Retinal pigment epithelial cell (primary cell): ENCODE measurements at places on chromosomes 1 and 21.
A peak's percentile ranks its signal among the peaks of the same experiment; 100 is the strongest.

GRCh38 chr1:115059316-115059715 lies 29.7 kb downstream of the TSHB start:
- no peak for DNase-seq

DNA sequence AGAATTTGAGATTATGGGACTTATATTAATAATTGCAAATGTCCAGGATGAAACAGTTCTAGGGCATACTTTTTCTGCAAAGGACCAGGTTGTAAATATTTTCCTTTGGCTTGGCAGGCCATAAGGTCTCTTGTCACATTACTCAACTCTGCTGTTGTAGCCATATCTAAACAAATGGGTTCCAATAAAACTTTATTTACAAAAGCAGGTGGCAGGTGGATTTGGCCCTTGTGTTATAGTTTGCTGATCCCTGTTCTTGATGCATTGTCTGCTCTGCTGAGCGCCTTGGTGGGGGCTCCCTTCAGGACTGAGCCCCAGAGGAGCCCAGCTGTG lies 258.5 kb downstream of the FOXD2 start:
- DNase-seq = no peak

DNA sequence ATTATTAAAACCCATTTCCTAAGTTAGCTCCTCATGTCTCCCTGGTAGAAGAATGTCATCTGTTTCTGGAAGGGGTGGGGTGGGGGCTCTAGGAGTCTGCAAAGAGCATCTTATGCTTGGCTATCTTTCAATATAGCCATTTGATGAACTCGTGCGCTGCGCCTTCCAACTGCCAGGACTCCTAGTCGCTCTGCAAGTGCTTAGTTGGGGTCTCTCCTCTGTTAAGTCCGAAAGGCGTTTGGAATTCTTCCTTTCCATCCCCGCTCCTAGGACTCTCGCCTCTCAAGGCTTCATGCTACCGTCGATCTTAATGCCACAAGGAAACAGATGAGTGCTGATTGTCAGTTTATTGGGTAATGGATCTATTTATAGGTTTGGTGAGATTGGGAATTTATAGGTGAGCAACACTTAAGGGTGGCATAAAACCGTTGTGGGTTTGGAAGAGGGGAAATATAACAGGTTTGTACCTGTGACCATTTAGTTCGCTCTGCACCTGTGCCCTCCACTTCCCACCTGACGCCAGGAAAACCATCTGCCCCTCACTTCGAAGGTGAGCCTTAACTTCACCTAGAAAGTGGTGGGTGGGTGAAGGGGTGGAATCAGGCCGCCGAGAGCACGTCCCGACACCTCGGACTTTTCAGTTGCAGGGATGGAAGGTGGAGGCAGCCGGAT lies 1.1 kb downstream of the KCNH1 start:
- no peak for DNase-seq

DNA sequence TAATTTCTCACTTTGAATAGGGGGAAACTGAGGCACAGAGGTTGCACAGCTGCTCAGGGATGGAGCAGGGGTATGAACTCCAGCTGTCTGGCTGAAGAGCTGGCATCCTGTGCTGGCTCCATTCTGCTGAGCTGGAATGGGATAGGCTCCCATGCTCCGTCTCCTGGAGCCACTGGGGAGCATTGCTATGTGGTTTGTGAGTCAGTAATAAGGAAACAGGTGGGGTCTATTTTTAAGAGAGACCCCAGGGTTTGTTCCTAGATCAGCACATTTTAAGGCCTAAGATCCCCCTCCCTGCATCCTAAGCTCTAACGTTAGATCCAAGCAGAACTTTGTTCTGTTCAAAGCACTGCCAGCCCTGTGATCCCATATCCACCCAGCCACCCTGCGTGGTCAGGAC lies 72.2 kb downstream of the LACTBL1 start:
- DNase-seq = no peak

GRCh38 chr1:198467907-198468306 lies 72.6 kb downstream of the ATP6V1G3 start:
- DNase-seq = no peak

- no peak for DNase-seq
Observed at GRCh38 chr1:31734582-31735107, 29.5 kb downstream of the ADGRB2 start.

DNA sequence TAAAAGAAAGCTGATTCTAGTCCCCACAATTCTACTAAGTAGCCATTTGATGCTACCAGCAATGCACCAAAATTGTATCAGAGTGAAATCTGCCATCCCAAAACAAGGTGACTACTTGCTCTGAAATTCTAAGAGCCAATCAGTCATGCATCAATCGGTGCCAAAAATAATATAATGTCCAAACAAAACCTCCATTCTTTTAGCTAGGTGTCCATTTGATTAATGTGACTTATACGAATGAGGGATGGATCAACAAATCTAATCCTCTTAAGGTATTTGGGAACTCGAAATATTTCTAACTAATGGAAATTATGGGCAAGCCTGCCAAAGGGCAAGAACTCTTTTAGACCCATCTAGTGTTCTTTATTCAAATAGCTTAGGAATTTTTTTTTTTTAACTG lies 66.4 kb upstream of the NEK2 start:
- DNase-seq = peak; percentile 85

DNA sequence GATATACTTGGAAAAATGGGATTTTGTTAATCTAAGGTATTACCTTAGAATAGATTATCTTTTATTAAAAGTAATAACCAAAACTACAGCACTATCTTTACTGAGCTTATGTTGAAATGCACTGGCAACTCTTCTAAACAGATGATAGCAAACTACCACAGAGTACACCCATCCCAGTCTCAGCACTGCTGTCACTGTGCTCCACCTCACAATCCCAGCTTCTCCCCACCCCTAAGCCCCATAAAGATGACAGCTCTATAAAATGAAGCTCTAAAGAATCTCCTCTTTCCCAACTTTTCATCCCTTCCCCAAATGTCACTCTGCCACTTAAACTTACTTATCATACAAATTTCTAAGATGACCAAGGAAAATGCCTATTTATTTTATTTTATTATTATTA lies 6.4 kb downstream of the DSTYK start:
- no peak for DNase-seq

DNA sequence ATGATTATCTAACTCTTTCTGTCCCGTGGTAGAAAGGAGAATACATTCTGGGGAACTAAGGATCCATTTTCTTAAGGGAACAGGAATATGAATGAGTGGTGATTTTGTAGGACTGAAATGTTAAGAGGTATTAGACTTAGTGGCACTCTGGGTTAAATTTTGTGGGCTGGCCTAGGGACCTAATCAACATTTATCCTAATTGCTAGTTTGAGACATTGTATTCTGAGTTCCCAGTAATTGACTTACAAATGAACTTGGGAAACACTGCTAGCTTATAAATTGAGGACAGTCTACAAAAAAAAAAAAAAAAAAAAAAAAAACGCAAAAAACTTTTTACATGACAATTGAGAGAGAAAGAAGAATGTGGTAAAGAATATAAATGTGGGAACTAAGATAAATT lies 136.6 kb upstream of the ZP4 start:
- no peak for DNase-seq

DNA sequence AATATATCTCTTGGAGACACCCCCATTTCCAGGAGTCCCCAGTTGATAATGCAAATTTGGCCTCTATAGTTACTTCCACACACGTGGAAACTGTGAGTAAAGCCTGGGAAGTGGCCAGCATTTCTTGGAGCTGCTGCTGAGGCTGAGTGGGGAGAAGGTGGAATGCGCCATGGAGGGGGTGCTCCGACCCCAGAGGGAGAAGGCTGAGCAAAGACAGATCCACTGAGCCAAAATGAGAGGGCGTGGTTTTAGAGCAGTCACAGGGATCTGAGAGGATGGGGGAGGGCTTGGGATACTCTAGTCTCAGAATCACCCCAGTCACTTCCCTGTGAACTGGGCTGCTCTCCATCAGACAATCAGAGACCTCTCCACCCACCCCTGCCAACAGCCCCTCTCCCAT lies 38.7 kb downstream of the TRIM62 start:
- DNase-seq = no peak

DNA sequence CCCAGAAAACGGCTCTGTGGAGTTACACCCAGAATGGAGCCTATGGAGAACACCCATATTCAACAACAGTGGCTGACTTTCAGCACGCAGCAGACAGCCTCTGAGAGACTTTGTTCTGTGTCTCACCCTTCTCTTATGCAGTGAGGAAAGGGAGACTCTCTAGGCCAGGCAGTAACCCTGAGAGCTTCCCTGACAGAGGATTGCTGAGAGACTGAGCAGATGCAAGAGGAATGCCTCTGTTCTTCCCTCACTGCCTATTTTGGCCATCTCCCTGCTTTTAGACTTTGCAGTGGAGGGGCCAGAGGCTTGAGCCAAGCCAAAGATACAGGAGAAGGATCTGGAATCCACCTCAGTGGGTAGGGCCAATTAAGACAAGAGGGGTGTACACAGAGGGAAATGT lies 41.8 kb upstream of the SLC16A1 start:
- no peak for DNase-seq

GRCh38 chr1:82788660-82789059 lies 987.9 kb downstream of the ADGRL2 start:
- no peak for DNase-seq
